Activated gamma-delta T cell treated with anti-CD3 and anti-CD28 coated beads, Interleukin-2, amount 50 U/mL, for 16 hours (primary cell): ENCODE measurements at places on chromosomes 3 and 15.

DNA sequence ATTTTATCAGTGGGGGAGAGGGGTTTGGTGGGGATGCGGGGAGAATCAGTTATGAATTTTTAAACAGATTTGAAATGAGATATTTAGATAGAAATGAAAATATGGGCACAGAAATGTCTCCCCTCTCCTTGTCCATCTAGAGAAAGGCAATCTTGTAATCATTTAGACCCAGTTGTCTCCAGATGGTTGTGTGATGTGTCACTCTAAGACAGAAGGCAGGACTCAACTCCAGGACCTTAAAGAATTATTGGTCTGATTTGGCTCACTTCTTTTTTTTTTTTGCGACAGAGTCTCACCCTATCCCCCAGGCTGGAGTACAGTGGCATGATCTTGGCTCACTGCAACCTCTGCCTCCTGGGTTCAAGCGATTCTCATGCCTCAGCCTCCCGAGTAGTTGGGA lies 77.2 kb downstream of the EOMES start:
- no peak for DNase-seq

DNA sequence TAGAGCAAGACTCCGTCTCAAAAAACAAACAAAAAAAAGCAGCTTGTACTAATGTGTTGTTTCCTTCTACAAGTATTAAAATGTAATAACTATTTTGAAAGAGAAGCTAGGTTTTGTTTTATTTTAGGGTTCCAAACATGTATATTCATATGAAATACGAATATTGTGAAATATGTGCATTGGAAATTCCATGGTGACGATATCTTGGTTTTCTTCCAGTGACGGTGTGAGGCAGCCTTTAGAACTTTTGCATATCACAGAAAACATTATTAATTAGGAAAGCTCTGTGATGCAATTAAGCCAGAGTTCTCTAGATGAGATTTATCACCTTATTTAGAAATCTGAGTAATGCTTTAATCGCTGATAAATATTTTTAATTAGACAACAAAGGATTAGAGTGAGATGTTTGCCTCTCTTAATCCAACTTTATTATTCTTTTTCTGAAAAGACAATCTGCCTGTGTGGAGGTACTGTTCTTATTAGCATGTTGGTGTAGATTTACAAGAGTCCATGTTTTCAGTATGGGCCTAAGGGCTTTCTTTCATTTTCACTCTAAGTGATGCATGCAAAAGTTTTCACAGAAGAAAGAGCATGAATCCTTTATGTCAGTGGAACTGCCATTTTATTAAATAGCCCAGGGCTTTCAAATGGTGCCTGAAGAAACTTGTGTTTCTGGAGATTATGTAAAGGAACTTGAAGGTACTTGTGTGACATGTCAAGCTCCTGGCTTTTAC lies 37.7 kb upstream of the SAMMSON start:
- DNase-seq: no peak

DNA sequence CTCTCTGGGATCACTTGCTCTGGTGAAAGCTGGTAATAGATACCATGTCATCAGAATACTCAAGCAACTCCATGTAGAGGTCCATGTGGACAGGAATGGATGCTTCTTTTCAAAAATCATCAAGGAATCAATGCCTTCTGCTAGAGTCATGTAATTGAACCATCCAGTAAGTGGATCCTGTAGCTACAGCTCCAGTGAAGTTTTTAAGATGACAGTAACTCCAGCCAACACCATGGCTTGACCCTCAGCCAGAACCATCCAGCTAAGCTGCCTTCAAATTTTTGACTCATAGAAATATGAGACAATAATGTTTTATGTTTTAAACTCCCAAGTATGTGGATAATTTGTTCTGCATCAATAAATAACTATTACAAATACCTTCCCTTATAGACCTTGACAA lies 923.7 kb downstream of the EPHA3 start:
- no peak for DNase-seq

DNA sequence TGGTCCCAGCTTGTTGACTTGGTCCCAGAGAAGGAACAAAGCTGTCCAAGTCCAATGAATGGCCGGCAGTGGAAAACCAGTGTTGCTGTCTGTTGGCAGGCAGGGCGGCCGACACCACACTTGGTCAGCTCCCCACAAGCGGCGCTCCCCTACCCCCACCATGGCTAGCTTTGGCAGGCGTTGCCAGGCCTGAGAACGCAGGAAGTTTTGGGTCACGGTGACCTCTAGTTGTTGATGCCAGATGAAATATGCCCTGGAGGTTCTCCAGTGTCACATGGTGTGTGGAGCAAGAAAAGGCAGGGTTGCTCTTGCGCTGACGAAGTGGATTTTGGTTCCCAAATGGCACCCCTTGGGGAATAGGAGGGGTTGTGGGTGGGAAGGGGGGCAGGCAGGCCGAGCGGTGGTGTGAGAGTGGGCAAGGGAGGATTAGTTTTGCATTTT lies 72.7 kb upstream of the TPRG1 start:
- no peak for DNase-seq
